M059J (cell line): ENCODE measurements at places on chromosomes 12 and 14. TPM values are rescaled to one million over a fixed set of nuclear protein-coding genes. Genes with fewer than 3 reads are reported as not detected.

CYP46A1 gene
- total RNA-seq: 0.02 TPM in 1 of 2 replicates, not detected in the other

RPL10L gene
- total RNA-seq: not detected in 2 replicates

DNA sequence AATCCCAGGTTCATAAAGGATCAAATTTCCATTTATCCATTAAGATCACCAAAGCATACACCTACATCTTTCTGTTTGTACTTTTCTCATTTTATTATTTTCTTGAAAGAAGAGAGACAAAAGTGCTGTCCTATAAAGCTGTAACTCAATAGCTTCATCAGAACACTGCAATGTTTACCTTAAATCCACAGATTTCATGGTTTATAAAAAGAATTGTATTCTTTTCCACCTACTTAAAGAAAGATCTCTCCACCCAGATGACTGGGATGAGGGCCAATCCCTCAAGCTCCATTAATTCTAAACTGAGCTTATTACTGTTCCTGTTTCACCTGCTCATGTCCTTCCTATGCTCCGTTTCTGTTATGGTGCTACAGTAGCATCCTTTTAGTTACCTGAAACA, 470.6 kb downstream of the BCAT1 start:
- no peak for DNase-seq

DNA sequence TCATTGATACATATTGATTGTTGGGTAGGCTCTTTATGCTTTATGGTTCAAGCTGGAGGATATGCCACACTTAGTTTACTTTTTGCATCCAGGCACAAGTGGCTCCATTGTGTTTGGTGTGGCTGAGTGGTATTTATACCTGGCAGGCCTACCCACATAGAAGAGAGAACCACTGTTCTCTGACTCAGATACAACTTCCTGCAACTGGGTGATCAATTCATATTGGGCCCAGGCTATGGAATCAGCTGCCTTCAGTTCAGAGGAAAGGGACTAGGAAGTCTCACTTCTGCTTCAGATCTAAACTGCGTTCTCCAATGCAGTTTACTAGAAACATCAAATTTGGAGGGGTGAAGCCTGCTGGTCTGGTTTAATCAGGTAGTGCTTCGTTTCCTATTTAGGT, 49.8 kb upstream of the LRRK2 start:
- DNase-seq: no peak

DNA sequence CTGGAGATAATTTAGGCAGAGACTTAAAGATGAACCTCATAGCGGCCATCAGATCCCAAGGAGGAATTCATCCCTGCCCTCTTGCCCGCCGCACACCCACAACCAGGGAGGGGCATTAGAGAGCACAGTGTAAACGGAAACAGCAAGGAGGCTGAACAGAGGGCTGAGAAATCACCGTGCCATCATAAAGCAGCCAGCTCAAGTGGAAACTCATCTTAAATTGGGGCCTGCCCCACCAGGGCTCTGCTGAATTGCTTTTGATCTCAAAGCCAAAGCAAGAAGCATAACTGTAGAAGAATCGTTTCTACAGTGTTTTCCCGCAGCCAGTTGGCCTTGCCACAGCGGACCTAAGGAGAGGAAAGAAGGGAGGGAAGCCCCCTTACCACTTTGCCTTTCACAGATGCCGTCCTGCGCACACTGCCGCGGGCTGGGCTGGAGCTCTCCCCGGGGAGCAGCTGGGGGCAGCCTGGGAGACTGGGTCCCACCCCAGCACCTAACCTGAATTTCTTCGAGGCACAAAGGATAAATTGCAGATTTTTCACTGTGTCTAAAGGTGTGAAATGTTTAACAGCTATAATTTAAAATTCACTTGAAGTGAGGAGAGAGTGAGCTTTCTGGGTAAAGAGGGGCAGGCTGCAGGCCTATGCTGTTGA, 51.8 kb upstream of the MMP17 start:
- DNase-seq: no peak

- no peak for DNase-seq
Observed at GRCh38 chr12:7066596-7066995, 6.1 kb downstream of the C1S start.

- DNase-seq: no peak
Observed at GRCh38 chr14:102666635-102667034, 74.2 kb downstream of the RCOR1 start.

DNA sequence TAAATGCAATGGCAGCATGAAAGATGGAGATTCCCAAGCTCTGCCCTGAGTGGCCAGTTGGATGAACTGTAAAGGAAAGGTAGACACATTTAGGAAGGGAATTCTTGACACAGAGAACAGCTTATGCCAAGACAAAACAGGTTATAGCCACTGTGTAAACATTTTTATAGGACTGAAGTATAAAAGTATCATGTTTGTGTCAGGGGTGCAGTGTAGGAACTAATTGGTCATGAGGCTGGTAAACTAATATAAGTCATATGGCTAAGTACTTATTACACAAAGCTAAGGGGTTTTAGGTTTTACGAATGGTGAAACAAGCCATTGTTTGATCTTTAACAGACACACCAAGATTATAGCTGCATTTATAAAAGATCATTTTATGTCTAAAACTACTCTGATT, 207.7 kb upstream of the SLC16A7 start:
- no peak for DNase-seq

- DNase-seq: peak; percentile 68
Observed at GRCh38 chr12:77845831-77846230, 15.1 kb downstream of the NAV3 start.

DNA sequence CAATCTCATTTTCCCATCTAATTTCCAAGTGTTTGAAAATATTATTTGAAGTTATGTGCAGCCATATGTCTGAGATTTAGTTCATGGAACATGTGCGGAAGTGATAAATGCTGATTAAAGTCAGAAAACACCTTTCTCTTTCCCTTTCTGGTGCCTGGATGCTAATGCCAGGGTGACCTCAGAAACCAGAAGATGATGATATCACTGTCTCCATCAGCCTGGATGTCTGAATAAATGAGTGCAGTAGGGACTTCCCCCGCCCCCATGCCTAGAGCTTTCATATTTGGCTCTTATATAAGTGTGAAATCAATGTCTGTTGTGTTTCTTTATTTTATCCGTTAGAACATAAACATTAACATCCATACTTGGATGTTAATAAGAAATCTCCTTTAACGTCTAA, 261.9 kb upstream of the LRIG3 start:
- DNase-seq: peak; percentile 14
